Karpas-422 (cell line): ENCODE measurements at places on chromosomes 6 and 20.

- H3K27me3 ChIP-seq, result no peaks in the 10 kb centered on the region
- no peaks in the 10 kb centered on the region for H3K4me1 ChIP-seq
- no peak overlapping the region for H3K4me3 ChIP-seq
- H3K36me3 ChIP-seq, result no peaks in the 10 kb centered on the region
These were observed 1281.2 kb upstream of the ADGRB3 start for GRCh38 chr6:67353861-67354260.

DNA sequence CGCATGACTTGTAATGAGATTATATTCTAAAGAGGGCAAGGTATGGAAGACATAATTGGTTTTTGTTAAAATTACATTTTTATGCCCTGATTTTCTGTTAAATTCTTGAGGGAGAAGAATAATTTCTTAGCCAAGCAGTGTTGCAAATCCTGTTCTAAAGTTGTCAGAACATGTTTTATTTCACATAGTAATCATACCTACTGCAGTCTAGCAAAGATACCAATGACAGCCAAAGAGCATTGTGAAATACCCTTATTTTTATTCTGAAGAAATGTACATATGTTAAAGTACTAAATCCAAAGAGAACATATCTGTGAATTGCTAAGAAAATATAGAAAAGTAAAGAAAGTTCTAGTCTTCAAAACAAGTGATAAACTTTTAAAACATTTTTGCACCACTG lies 39.6 kb upstream of the SMIM8 start:
- no peak for DNase-seq
- no peak overlapping the region for H3K4me3 ChIP-seq
- no peak overlapping the region for H3K27ac ChIP-seq
- H3K4me1 ChIP-seq, result no peaks in the 10 kb centered on the region
- H3K27me3 ChIP-seq, result no peaks in the 10 kb centered on the region

DNA sequence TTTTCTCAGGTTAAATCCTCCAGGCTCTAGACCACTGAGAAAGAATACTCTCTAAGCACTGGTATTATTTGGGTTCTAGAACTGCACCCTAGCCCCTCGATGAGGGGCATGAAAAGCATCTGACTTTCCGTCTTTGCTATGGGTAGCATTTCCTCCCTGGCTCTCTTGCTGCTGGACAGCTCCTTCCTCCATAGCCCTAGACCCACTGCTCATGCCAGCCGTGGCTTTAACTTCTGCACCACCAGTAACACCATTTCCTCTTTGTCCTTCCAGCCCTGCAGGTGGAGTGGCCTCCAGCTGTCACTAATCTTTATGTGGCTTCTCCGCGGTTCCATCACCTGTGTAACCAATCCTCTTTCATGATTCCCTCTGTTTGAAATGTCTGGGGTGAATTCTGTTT lies 194.9 kb downstream of the SCP2D1 start:
- peak; percentile 60 for DNase-seq
- H3K4me1 ChIP-seq, result peaks cover 33% of the 10 kb centered on the region
- no peak overlapping the region for H3K27ac ChIP-seq
- no peaks in the 10 kb centered on the region for H3K27me3 ChIP-seq
- no peak overlapping the region for H3K4me3 ChIP-seq

DNA sequence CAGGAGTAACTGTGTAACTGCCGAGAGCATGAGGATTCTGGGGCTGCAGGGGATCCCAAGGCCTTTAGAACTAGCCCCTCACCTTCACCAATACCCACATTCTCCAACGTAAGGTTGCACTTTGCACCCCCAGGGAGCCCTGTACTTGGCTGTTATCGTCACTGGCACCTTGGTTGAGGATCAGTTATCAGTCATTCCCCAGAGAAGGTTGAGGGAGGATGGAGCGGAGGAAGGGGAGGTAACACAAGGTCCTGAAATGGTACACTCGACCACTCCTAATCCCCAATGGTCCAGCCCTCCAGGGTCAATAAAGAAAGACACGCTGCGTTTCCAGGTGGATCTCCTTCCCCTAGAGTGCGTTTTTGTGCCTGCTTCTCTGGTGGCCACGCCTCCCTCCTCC lies 1.1 kb upstream of the SPDEF start:
- DNase-seq, result no peak
- H3K36me3 ChIP-seq, result no peaks in the 10 kb centered on the region
- H3K4me1 ChIP-seq, result no peaks in the 10 kb centered on the region
- no peak overlapping the region for H3K4me3 ChIP-seq
- H3K27me3 ChIP-seq, result no peaks in the 10 kb centered on the region
- no peak overlapping the region for H3K27ac ChIP-seq

DNA sequence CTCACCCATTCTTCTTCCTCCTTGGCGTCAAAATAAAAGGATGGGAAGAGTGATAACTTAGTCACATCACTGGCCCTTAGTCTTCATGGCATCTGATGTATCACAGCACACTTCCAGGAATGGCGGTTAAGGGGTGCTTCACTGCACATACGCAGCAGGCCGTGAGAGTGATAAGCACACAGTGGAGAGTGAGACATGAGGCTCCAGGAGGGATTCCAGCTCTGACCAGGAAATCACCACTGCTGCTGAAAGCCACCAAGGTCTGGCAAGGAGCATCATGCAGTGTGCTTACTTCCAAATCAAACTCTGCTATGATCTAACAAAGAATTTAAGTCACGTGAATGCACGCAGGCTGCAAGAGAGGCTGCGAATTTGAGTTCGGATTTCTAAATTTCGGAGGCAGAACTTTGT lies 62.4 kb downstream of the ARID1B start:
- no peak overlapping the region for H3K4me3 ChIP-seq
- H3K4me1 ChIP-seq, result peaks cover 19% of the 10 kb centered on the region
- no peak for DNase-seq
- H3K27ac ChIP-seq, result no peak overlapping the region; the same call in 1 of the 2 replicates

DNA sequence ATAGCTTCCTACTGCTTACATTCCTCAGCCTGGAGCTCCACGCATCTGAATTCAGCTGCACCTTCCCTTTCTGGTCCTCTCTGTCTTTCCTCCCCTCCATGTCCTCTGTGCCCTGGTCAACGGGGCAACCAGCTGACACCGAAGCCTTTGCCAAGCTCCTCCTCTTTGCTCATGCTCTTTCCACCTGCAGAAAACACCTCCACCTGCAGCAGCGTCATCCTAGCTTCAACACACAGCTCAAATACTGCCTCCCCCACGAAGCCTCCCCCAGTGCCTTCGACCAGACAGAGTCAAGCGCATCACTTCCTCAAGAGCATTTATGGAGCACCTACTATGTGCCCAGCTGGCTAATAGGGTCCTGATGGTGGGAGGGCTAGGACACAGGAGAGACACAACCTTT lies 9.2 kb downstream of the CDH22 start:
- peaks cover 33% of the 10 kb centered on the region for H3K4me1 ChIP-seq
- peak; percentile 37 for DNase-seq
- no peak overlapping the region for H3K4me3 ChIP-seq

DNA sequence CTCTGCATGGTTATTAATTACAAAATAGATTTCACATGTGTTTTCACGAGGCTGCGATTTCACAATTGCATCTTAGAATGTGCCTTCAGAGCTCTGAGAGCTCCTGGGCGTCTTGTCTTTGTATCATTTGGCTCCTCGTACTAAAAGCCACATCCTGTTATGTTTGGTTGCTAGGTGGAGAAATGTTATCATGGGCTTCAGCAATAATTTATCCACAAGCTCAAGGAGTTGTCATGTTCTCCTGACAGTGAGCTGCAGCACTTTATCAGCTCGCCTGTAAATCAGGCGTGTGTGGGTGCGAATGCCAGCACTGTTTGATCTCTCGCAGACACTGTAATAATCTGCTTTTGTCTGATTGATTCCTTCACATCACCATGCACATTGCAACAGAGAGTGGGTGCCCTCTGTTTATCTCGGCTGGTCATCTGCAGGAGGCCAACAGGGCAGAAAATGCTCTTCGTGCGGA lies 218.6 kb upstream of the ZFP64 start:
- no peak for DNase-seq
- H3K27ac ChIP-seq, result no peak overlapping the region
- H3K27me3 ChIP-seq, result no peaks in the 10 kb centered on the region
- no peaks in the 10 kb centered on the region for H3K36me3 ChIP-seq
- H3K4me3 ChIP-seq, result no peak overlapping the region
- no peaks in the 10 kb centered on the region for H3K4me1 ChIP-seq

GRCh38 chr6:7106752-7107577 lies 796 bp upstream of the RREB1 start:
- H3K4me1 ChIP-seq, result peaks cover 28% of the 10 kb centered on the region
- peak overlapping the region; percentile 94 for H3K4me3 ChIP-seq
- H3K27me3 ChIP-seq, result peaks cover 3% of the 10 kb centered on the region; the same call in 1 of the 2 replicates
- no peak overlapping the region for H3K27ac ChIP-seq

GRCh38 chr6:22349051-22349450 lies 52.2 kb upstream of the PRL start:
- no peaks in the 10 kb centered on the region for H3K4me1 ChIP-seq
- no peak overlapping the region for H3K4me3 ChIP-seq
- no peaks in the 10 kb centered on the region for H3K27me3 ChIP-seq
- no peak for DNase-seq
- no peaks in the 10 kb centered on the region for H3K36me3 ChIP-seq

DNA sequence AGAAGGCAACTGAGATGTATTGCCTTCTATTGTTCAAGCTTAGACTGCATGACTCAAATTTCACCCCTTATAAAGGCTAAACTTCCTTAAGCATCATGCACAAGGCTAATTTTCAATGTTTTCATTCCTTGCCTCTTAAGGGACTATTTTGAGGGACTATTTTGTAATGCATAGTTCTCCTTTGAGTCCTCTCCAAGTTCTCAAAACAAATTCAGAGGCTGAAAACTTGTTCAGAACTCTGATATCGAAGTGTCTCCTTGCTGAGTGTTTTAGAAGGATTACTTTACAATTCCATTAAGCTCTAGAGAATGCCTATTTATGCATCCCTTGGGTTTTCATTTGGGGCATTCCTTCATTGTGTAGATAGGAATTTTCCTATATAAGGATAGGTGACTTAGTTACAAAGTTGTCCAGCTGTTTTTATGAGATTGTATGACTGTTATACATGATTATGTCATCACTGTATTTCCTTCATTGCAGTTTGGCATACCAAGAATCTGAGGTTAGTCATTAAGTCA lies 41.7 kb downstream of the COL19A1 start:
- no peak overlapping the region for H3K4me3 ChIP-seq
- DNase-seq, result no peak
- H3K27me3 ChIP-seq, result no peaks in the 10 kb centered on the region
- H3K27ac ChIP-seq, result no peak overlapping the region
- H3K36me3 ChIP-seq, result no peaks in the 10 kb centered on the region

- H3K4me3 ChIP-seq, result no peak overlapping the region
- 0 out of 2 replicates have a peak, but pooled peaks cover 4% of the 10 kb centered on the region for H3K4me1 ChIP-seq
- no peaks in the 10 kb centered on the region for H3K36me3 ChIP-seq
- DNase-seq, result no peak
- H3K27me3 ChIP-seq, result no peaks in the 10 kb centered on the region
These were observed 5.7 kb upstream of the ZNF217 start for GRCh38 chr20:53599378-53599777.

GRCh38 chr20:49584418-49585382 lies 16.8 kb upstream of the PTGIS start:
- peak; percentile 22 for DNase-seq
- H3K4me3 ChIP-seq, result no peak overlapping the region
- no peaks in the 10 kb centered on the region for H3K27me3 ChIP-seq
- H3K36me3 ChIP-seq, result no peaks in the 10 kb centered on the region

- H3K4me3 ChIP-seq, result no peak overlapping the region
- H3K4me1 ChIP-seq, result no peaks in the 10 kb centered on the region
- no peak for DNase-seq
- no peaks in the 10 kb centered on the region for H3K36me3 ChIP-seq
- H3K27ac ChIP-seq, result no peak overlapping the region
These were observed 7.0 kb downstream of the HNF4A start for GRCh38 chr20:44362466-44362940.

GRCh38 chr6:13985663-13986325 lies 61.0 kb downstream of the RNF182 start:
- H3K27ac ChIP-seq, result no peak overlapping the region
- H3K27me3 ChIP-seq, result no peaks in the 10 kb centered on the region
- H3K4me3 ChIP-seq, result no peak overlapping the region
- H3K4me1 ChIP-seq, result no peaks in the 10 kb centered on the region

DNA sequence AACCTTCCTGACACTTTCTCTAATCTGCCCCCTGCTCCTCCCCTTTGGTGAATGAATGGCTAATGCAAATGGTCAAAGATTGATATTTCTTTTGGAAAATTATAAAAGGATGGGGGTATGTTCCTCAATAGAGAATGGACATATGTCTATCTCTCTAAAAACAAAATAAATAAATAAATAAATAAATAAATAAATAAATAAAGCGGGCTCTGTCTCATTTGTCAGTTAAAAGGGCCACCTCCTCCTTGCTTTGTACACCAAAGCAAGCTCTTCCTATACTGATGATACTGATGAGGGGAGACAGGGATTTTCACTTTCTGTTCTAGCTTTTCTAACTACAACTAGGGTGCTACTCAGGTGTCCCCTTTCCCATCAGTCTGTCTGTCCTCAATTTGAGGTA lies 135.5 kb upstream of the SPACA1 start:
- no peak for DNase-seq
- no peaks in the 10 kb centered on the region for H3K27me3 ChIP-seq
- no peak overlapping the region for H3K27ac ChIP-seq
- H3K4me1 ChIP-seq, result peaks cover 65% of the 10 kb centered on the region

DNA sequence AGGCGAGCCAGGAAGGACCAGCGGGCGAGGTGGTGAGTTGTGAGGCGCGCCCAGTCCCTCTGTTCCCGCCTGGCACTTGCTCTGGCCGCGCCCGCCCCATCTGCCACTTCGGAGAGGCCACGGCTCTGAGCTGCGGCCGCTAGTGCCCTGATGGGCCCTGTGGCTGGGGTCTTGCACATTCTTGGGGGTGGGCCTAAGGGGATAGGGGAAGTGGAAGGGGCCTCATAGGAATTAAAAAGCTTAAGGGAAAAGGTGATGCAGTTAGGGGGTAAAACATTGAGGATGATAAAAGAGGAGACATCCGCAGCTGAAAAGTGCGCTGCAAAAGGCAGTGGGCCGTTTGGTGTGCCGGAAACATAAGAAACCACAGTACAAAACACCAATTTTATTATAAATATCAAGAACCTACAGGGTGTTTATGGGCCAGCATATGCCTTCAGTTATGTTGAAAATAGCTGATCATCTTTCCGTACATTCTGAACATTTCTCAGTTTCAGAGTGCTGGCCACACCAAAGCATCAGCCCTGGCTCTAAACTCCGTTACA lies 1.1 kb upstream of the PSMB8 start:
- peaks cover 47% of the 10 kb centered on the region for H3K36me3 ChIP-seq
- H3K4me1 ChIP-seq, result peaks cover 77% of the 10 kb centered on the region
- H3K27ac ChIP-seq, result peak overlapping the region; percentile 96
- no peaks in the 10 kb centered on the region for H3K27me3 ChIP-seq
- H3K4me3 ChIP-seq, result peak overlapping the region; percentile 75

DNA sequence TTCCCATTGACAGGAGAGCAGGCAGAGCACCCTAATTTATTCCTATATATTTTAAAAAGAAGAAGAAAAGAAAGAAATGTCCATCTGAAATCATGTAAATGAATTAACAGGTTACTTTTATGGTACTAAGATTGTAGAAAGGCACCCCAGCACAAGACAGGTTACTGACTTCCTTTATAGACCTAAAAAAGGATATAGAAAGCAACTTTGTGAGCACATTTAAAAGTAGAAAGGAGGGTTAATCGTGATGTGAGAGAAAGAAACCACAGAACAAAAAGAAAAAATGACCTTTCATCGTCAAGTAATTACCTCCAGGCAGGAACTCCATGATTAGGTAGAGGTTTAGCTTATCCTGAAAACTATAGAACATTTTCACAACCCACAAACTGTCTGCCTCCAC lies 29.9 kb downstream of the STK38 start:
- peaks cover 50% of the 10 kb centered on the region for H3K4me1 ChIP-seq
- H3K27me3 ChIP-seq, result no peaks in the 10 kb centered on the region
- H3K27ac ChIP-seq, result peak overlapping the region; percentile 88
- H3K4me3 ChIP-seq, result peak overlapping the region; percentile 44
